ENCODE measurements at places on chromosomes 7 and 10. TPM values are rescaled to one million over a fixed set of nuclear protein-coding genes. Genes with fewer than 3 reads are reported as not detected.

Gene FOXP2
- 0.08 TPM for total RNA-seq

Gene RAB19
- total RNA-seq = not detected

Gene BLOC1S2
- 19.7 TPM for total RNA-seq

Gene BAIAP2L1
- 0.82 TPM for total RNA-seq

Gene TRPV6
- not detected for total RNA-seq

Gene PRLHR
- not detected for total RNA-seq

Gene TUBAL3
- total RNA-seq = not detected

Gene ANKRD2
- 0.15 TPM for total RNA-seq

Gene ODAD2
- total RNA-seq = 0.12 TPM

Gene MBLAC1
- 1.4 TPM for total RNA-seq

Gene NODAL
- not detected for total RNA-seq

Gene GTF2IRD1
- 6.8 TPM for total RNA-seq

Gene NKX2-3
- total RNA-seq = not detected

Gene PTN
- 9.3 TPM for total RNA-seq

Gene TSPAN13
- 30.8 TPM for total RNA-seq

Gene ITGA8
- 1.5 TPM for total RNA-seq

Gene FAM131B
- 0.98 TPM for total RNA-seq

Gene FANK1
- total RNA-seq = 13.9 TPM
